Activated naive CD8-positive, alpha-beta T cell treated with anti-CD3 and anti-CD28 coated beads, Interleukin-2, amount 10 ng/mL, durations not matched to agents 7 days and 5 days (primary cell): ENCODE measurements at places on chromosomes 2 and 18. TPM values are rescaled to one million over a fixed set of nuclear protein-coding genes. Genes with fewer than 3 reads are reported as not detected.

- H3K36me3 ChIP-seq: no peaks in the 10 kb centered on the region
- no peak overlapping the region for H3K27ac ChIP-seq
- no peak for DNase-seq
- H3K27me3 ChIP-seq: no peaks in the 10 kb centered on the region
- peaks cover 14% of the 10 kb centered on the region for H3K4me1 ChIP-seq
Observed at GRCh38 chr2:159206736-159207380, 79.6 kb downstream of the WDSUB1 start.

- H3K36me3 ChIP-seq: no peaks in the 10 kb centered on the region
- H3K4me3 ChIP-seq: no peak overlapping the region
- H3K4me1 ChIP-seq: peaks cover 21% of the 10 kb centered on the region
- H3K27me3 ChIP-seq: peaks cover 83% of the 10 kb centered on the region
- DNase-seq: no peak
Observed at GRCh38 chr2:176127774-176128072, 1.8 kb upstream of the HOXD8 start.

DNA sequence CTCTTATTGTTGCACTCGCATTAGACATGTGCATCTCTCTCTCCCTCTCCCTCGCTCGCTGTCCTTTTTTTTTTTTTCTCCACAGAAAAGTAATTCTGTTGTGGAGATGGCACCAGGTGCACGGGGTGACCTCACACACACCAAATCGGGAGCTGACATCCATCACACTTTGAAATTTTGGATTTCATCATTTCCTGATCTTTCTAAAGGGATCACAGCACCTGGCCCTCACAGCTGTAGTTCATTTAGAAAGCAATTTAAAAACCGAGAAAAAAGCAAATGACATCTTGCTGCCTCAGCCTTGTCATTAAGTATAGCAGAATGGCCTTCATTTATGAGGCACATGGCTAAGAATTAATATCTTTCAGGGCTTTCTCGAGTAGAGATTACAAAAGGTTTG is 717.2 kb downstream of the RNF144A start:
- H3K4me1 ChIP-seq: no peaks in the 10 kb centered on the region
- H3K36me3 ChIP-seq: peaks cover 18% of the 10 kb centered on the region
- no peak overlapping the region for H3K27ac ChIP-seq
- DNase-seq: no peak
- no peaks in the 10 kb centered on the region for H3K27me3 ChIP-seq
- no peak overlapping the region for H3K4me3 ChIP-seq

DNA sequence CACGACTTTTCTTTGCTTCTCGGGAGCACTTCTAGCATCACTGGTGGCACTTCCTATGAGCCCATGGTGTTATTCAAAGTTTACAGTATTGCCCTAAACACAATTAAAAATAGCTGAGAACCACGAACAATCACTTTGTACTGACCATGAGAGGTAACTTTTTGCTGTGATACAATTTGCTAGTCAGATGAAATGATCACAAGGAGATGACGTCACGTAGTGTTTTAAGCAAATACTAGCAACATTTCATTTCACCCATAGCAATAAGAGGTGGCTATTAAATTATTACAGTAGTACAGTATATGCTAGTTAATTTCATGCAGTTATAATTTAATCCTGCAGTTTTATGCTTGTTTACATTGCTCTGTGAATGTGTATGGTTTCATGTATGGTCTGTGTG is 108.9 kb upstream of the DOK6 start:
- no peak overlapping the region for H3K4me3 ChIP-seq
- no peaks in the 10 kb centered on the region for H3K27me3 ChIP-seq
- H3K36me3 ChIP-seq: no peaks in the 10 kb centered on the region
- H3K27ac ChIP-seq: no peak overlapping the region
- no peaks in the 10 kb centered on the region for H3K4me1 ChIP-seq
- no peak for DNase-seq

CCDC93 gene
- total RNA-seq: 38.7 TPM

TTN gene
- 11.9 TPM for total RNA-seq

REEP1 gene
- 0.11 TPM for total RNA-seq
